ENCODE measurements at places on chromosomes 11 and 22. TPM values are rescaled to one million over a fixed set of nuclear protein-coding genes. Genes with fewer than 3 reads are reported as not detected.

The C11orf16 gene
- total RNA-seq = not detected

The BEST1 gene
- 11.5 TPM for total RNA-seq

The CARD10 gene
- 18.8 TPM for total RNA-seq

The NFRKB gene
- total RNA-seq = 35.0 TPM

The OR51B4 gene
- total RNA-seq = not detected

The PANX3 gene
- not detected for total RNA-seq

The FAM181B gene
- total RNA-seq = not detected

The PICK1 gene
- 16.1 TPM for total RNA-seq

The CYB5R2 gene
- total RNA-seq = 6.8 TPM

The CSF2RB gene
- 28.4 TPM for total RNA-seq

The OR5P2 gene
- total RNA-seq = not detected

The PTPN5 gene
- 1.1 TPM for total RNA-seq

The ZNF202 gene
- 8.0 TPM for total RNA-seq

The CARD16 gene
- 22.2 TPM for total RNA-seq

The THAP7 gene
- total RNA-seq = 32.3 TPM

The FDXACB1 gene
- total RNA-seq = 1.2 TPM
